Stimulated activated CD4-positive, alpha-beta T cell treated with anti-CD3 and anti-CD28 coated beads, Interleukin-4, amount 100 ng/mL, for 24 hours (primary cell): ENCODE measurements at places on chromosomes 12 and 14.

- no peak for DNase-seq
These were observed 162.4 kb downstream of the RBM19 start for GRCh38 chr12:113803759-113804140.

- DNase-seq: peak; percentile 18
These were observed 39.0 kb downstream of the SLCO1B1 start for GRCh38 chr12:21169878-21170472.

DNA sequence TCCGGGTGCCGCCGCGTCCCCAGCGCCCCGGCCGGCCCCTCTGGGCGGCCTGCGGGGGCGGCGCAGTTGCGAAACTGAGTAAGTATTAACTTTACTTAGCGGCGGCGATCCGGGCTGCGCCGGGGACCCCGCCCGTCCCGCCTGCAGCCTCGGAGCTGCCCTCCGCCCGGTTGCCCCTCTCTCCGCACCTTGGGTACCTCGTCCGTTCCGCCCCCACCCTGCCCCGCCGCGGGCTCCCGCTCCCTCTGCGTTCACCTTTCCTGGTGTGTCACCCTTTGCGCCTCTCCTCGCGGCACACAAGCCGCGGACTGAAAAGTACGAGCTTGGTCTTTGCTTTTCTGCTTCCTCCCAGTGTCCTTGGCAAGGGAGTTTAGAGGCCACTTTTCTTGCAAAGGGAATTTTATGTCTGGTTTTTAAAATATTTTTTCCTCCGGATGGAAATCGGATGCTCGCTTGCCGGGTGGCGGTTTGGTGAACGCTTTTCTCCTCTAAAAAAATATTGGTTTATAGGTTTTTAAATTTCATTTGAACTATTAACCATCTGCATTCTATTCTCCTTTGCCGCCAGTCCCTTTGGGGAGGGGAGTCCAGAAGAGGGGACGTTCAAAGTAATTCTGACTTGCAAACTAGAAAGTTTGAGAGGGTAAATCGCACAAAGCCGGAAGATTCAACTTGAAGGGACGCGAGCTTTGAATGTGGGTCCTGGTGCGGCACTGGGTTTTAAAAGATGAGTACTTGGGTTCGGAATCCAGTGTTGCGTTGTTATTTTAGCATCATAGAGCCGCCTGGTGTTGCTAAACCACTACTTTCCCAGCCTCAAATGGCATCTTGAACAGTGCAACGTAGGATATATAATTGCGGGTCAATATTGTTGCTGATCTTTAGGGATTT lies 834 bp downstream of the RASSF8 start:
- no peak for DNase-seq

DNA sequence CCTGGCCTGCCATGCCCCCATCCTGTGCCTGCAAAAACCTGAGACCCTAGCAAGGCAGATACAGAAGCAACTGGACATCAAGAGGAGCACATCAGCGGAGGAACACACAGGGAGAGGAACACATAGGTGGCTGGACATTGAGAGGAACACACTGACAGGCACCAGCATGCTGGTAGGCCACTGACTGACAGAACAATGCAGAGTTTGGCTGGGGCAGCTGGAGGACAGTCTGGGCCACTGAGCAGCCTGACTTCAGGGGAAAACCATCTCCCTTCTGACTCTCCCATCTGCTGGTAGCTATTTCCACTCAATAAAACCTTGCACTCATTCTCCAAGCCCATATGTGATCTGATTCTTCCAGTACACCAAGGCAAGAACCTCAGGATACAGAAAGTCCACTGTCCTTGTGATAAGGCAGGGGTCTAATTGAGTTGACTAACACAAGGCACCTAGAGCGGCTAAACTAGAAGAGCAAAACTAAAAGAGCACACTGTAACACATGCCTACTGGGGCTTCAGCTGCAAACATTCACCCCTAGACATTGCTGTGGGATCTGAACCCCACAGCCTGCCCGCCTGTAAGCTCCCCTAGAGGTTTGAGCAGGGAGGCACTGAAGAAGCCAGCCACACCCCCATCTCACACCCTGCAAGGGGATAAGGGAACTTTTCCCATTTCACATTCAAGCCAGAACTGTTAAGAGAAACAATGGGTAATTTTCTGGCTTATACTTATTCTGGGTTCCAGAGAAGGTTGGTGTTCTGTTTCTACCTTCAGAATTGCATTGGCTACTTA lies 22.1 kb downstream of the CLECL1 start:
- DNase-seq: no peak

DNA sequence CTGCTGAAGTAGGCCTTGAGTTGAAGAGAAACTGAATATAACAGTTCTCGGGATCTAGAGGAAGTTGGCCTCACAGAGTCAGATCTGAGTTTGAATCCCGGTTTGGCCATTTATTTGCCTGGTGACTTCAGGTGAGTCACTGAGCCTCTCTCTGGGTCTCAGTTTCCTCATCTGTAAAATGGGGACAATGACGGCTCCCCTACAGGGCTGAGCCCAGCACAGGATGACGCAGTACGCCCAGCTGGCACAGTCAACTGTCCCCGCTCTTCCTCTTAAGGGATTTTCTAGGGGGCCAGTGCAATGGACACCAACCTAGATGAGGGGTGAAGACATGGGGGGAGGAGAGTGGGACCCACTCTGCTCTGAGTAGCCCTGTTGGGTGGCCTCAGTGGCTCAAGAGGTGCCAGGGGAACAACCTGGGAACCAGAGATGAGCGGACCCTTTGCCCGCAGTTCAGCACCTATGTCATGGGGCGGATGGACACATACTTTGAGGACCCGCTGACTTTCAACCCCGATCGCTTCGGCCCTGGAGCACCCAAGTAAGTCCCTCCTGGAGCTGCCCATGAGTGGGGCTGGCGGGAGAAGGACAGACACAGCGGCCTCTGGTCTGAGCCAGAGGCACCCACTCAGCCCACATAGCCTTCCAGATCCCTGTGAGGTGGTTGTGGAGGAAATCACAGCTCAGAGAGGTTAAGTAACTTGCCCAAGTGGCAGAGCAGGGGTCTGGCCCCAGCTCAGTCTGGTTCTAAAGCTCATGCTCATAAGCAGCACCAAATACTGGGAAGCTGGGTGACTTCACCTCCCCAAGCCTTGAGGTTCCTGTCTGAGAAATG lies 41.1 kb downstream of the CYP46A1 start:
- no peak for DNase-seq

DNA sequence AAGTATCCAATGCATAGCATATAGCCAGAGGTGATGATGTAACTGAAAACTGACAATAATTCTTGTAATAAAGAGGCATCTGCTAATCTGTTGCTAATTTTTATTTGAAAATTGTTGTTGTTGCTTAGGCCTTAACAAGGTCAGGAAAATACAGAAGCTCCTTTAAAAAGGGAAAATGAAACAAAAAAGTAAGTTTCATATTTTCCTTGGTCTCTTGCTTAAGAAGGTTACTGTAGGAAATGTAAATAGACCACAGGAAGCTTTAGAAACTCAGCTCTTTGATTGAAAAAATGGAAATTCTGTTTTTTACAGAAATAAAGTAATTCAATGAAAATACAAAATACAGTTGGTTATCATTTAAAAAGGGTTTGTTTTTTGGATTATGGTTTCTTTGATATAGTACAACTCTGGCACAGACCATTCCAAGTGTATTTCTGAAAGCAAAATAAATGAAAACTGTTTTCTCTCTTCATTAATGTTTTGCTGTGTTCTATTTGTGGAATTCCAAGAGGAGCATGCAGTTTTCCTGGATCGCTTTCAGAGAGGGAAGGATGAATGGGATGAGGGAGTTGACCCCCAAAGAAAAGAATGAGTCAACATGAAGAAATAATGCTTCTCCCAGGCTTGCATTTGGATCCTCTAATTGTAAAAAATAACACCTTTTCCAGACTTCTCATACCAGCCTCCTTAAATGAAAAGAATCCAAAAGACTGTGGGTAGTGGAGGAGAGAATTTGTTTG lies 398.0 kb upstream of the FAR2 start:
- DNase-seq: no peak

- no peak for DNase-seq
These were observed 38.5 kb downstream of the SLC25A47 start for GRCh38 chr14:100361626-100362025.

DNA sequence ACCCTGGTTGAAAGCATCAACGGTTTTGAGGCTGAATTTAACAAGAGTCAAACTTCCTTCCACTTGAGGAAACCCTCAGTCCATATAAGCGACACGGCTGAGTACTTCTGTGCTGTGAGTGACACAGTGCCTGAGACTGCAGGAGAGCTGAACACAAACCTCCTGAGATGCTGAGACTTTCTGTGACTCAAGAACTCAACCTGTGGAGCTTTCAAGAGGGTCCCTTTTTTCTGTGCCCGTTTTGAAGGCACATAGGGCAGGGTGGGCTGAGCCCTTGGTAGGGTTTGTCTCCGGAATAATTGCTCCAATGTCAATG lies 305.3 kb upstream of the OR4E1 start:
- DNase-seq: no peak

- DNase-seq: no peak
These were observed 332.5 kb downstream of the NPAS3 start for GRCh38 chr14:33271216-33271615.

DNA sequence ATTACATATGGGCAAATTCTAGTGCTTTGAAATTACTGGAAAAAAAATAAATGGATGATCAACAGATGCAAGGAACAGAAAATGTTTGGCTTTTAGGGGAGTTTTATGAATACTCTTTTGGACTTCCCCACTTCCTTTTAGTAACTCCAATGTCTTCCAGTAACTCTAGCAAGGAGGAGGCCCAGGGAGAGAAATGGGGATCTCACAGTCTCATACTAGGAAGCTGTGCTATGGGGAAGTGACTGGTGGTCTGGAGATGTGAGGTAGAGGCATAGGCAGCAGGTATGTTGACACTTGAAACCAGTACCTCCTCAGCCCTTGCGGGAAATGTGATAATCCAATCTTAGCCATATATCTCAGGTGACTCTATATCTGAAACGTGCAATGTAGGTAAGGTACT lies 68.1 kb downstream of the CRADD start:
- DNase-seq: no peak

GRCh38 chr14:72744416-72745120 lies 149.3 kb downstream of the DPF3 start:
- DNase-seq: no peak

DNA sequence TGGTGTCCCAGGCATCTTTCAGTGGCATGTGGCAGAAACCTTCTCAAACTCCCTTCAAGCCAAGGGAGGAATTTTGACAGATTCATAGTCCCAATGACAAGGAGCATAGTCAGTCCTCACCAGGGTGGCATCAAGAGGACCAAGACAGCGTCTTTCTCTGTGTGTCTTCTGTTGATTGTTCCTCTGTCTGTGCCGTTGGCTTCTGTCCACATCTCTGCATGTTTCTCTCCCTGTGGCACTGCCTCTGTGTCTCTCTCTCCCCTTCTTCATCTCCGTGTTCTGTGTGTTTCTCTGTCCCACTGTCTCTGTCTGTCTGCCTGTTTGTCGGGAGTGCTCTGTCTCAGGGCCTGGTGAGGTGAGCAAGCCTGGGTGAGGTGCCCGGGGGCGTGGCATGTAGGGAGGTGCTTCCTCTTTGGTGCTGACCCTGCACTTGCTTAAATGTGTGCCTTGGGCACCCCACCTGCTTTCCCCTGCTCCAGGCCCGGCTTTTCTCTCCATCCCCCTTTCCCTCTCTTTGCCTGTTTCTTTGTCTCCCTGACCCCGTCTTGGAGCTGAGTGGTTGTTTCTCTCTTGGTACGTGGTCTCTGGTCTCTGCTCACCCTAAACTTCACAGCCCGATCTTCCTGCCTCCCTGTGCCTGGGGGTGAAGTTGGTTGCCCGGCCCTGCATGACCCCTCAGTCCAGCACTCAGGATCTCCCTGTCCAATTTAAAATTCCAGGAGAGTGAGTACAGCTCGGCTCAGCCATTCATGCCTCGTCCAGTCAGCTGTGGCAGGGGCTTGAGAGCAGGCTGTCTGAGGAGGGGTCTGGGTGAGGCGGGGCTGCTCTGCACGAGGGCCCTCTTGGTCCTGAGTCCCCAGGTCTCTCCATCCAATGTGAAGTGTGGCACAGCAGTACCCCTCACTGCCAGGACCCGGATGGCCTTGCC lies 28.5 kb downstream of the JDP2 start:
- no peak for DNase-seq

DNA sequence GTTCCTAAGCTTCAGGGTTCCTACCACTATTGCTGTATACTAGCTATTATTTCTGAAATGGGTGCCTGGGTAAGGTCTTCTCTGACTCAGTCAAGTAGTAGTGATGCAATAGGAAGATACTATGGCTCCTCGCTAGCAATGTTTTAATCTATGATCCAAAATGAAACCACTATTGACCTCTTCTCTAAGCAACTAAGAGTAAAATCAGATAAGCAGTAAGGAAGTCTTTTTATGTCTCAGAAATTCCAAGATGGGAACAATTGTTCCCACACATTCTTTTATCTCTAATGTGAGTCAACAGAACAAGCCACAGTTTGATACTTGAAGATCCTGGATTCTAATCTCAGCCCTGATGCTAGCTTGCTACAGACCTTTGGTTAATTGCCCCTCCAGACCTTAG lies 45.1 kb downstream of the AREL1 start:
- no peak for DNase-seq

DNA sequence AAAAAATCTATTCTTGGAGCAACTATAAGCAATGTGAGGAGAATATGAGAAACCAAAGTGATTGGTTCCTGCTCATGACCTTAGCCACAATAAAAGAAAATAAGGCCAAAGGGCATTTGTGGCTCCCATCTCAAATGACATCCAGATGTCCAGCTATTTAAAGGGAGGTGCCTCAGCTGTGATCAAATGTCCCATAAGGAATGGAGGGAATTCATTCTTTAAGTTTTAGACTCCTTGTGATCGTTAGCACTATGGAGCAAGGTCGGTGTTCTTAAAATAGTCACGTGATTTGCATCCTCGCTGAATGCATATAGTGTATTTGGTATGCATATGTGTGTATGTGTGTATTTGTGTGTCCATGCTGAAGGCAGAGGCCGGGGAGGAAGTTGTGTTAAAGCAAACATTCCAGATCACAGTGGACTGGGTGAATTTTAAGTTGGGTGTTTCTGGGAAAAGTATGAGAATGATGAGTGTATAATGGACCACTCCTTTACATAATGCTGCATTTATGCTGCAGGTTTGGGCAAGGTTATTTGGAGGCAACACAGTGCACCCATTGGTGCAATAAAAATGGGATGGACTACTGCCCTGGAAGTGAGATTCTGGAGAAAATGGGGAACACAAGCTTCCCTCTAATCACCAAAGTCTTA lies 5.6 kb upstream of the E2F7 start:
- DNase-seq: no peak

DNA sequence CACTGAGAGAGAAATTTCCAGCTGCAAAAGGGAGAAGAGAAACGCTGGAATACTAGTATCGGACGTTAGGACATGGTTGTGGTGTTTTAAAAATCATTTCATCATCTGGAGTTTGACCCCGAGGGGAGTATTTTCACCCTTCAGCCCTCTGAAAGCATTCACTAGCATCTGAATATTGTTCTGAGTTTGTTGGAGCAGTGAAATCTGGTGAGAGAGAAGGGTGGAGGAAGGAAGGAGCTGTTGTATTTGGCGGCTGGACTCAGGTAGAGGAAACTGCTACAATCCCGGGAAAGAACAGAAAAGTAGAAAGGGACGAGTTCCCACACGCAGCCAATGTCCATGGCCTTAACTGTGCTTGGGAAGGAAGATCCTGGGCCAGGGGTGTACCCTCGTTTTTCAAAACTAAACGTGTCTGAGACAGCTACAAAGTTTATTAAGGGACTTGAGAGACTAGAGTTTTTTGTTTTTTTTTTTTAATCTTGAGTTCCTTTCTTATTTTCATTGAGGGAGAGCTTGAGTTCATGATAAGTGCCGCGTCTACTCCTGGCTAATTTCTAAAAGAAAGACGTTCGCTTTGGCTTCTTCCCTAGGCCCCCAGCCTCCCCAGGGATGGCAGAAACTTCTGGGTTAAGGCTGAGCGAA lies 896 bp upstream of the CDKN1B start:
- no peak for DNase-seq

GRCh38 chr12:6978611-6979011 lies 7.9 kb downstream of the EMG1 start:
- no peak for DNase-seq
